ENCODE measurements at places on chromosomes 13 and 19.

- DNase-seq, result no peak
These were observed 389.4 kb downstream of the RFC3 start for GRCh38 chr13:34207334-34207733.

- peak; percentile 6 for DNase-seq
These were observed 112.5 kb upstream of the SLC7A1 start for GRCh38 chr13:29707876-29708543.

- peak; percentile 59 for DNase-seq
These were observed 7.8 kb downstream of the DOT1L start for GRCh38 chr19:2171349-2172145.

- DNase-seq, result peak; percentile 56
These were observed at the start of gene HOMER3 for GRCh38 chr19:18940769-18941627. TSS of gene HOMER3 (minus strand) at chr19:18941217. CDS start at chr19:18938982, 2,235 bp downstream.

DNA sequence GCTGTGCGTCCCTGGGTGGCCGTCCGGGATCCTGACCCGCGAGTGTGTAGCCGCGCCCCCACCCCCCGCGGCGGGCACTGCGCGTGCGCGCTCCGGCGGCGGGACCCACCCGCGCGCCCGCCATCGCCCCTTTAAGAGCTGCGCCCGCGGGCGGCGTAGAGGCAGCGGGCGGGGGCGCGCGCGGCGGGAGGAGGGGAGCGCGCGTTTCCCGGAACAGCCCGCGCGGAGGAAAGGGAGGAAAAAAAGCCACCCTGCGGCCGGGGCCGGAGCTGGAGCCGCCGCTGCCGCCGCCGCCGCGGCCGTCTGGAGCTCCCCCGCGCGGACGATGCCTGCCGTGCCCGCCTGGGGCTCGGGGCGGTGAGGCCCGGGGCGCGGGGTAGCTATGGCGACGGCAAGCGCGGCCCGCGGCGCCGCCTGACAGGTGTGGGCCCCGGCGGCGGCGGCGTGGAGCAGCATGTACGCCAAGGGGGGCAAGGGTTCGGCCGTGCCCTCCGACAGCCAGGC lies at the start of gene SSBP4:
Gene SSBP4, plus strand, starts transcription at position 204 of the 504 bp plus-strand sequence. Its CDS starts 251 bp downstream, at position 455.
- no peak for DNase-seq

DNA sequence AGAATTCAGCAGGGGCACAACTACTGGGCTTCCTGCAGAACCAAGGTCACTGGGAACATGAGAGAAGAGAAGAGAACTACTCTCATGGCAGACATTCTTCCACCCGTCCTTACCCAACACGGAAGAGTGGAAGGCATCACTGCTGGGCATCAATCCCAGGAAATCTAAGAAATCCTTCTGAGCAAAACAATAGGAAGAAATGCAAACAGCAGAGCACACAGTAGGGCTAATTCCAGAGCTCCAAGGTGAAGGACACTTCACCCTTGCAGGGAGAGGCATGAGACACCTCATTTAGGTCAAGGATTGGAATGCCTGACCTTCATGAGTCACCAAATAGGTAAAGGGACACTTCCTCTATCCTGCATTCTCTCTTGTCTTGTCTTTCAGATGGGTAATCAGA lies 2.8 kb downstream of the ERVV-2 start:
- no peak for DNase-seq

DNA sequence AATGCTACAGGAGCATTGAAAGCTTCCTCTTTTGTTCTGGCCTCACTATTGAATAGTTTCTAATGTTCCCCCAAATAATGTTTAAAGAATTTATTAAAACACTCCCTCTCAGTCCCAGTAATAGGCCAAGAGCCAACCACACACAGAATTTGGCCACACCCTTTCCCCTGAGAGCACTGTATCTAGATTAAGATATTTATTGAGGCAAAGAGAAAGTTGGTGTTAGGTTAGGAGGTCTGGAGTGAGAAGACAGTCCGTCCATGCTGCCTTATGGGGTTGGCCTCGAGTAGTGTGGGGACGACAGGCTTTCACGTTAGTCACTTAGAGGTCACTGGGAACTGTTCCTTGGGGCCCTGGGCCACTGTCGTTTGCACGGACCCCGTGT lies 122.9 kb upstream of the RNF113B start:
- no peak for DNase-seq

- DNase-seq, result no peak
These were observed 75.2 kb upstream of the C13orf46 start for GRCh38 chr13:114049026-114049425.

DNA sequence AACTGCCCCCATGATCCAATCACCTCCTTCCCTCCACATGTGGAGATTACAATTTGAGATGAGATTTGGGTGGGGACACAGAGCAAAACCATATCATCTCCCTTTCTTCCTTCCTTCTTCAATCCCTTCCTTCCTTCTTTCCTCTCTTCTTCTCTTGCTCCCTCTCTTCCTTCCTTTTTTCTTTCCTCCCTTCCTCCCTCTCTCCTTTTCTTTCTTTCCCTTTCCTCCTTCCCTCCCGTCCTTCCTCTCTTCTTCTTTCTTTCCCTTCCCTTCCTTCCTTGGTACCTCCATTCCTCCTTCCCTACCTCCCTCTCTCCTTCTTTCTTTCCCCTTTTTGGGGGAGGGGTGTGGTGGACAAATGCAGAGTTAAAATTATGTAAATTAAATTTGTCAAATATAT lies 145.1 kb downstream of the TSHZ3 start:
- DNase-seq, result no peak
